Nucleus accumbens (tissue), 56 donors: ENCODE measurements at places on chromosomes 1 and 21.

GRCh38 chr1:167799747-167800146 lies 78.0 kb downstream of the MPZL1 start:
- no peak for DNase-seq

- DNase-seq: no peak
Measured at GRCh38 chr21:27152996-27153395, 186.1 kb upstream of the ADAMTS5 start.

DNA sequence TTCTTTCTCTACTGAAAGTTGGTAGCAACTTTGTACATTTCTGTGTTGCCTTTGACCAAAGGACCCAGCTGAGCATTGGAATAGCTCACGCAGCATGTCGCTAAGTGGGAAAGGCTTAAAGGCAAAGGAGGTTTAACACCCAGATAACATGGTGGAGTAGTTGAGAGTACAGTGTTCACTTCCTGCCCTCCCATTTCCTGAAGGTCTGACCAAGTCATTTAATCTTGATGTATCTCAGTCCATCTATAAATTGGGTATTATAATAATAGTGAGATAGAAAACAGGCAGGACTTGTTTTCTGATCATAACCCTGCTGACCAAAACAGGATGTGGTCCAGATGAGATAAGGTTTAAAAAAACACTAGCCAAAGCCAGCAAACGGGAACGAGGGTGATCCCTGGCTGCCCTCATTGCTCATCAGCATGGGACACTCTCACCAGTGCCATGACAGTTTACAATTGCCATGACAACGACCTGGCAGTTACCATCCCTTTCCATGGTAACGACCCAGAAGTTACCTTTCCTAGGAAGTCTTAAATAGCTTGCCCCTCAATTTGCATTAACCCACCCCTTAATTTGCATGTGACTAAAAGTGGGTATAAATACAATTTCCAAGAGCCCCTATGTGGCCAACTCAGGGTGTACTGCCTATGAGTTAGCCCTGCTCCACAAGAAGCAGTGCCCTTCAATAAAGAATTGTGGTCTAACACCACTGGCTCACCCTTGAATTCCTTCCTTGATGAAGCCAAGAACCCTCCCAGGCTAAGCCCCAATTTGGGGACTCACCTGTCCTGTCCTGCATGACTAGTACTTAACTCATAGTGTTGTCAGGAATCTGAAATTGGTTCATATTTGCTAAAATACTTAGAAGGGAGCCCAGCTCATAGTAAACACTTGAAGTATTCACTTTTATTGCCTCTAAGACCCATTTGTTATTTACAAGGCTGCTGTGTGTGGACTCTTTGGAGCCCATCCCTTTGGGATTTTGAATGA lies 28.4 kb upstream of the FHAD1 start:
- DNase-seq: no peak

GRCh38 chr1:75274920-75275506 lies 140.8 kb downstream of the LHX8 start:
- DNase-seq: no peak

DNA sequence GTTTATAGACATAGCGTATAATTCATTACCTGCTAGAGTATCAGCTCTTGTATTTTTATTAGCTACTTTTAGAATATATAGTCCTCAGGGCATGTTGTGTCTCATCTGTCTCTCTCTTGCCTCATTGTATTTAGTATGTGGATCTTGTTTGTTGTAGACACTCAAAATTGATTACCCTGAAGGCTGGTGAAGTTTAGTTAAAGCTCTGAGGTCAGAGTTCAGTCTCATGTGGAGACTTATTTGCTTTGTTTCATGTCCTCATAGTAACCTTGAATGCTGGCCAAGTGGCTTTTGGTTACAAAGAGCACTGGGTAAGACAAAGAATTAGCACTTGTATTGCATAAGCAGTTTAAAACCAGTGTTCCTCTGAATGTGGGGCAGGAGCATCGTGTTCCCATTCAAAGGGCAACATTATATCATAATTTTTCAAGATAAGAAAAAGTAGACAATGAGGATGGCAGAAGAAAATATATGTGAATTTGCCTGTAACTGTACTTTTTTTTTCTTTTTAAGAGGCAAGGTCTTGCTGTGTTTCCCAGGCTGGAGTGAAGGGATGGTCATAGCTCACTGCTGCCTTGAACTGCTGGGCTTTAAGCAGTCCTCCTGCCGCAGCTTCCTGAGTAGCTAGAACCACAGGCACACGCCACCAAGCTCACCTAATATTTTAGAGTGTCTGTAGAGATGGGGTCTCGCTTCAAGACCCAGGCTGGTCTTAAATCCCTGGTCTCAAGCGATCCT lies 17.4 kb downstream of the CNST start:
- DNase-seq: no peak

GRCh38 chr1:56404066-56404465 lies 175.3 kb downstream of the PLPP3 start:
- DNase-seq: no peak

DNA sequence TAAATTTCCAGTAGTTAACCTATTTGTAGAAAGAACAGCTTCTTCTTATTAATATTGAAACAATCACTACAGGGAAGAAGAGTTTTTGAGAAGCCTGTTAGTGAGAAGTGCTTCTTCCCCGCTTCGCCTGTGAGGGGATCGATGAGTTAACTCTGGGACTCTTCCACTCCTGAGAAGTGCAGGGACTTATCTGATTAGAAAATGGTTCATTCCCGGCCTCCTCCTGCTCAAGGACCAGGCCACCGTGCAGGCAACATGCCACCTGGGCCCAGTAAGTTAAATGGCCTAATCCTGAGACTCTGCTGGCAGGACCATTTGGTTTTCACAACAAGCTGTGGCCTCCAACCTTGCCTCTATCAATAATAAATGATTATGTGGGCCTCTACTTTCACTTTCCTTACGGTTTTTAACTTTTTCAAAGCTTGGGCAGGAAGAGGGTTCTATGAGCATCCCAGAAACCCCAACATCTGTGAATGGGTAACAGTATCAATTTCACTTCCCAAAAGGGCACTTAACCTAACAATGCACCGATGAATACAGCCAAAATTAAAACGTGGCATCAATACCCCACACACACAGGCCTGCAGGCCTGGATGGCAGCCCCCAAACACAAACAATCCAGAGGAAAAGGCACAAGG lies 33.1 kb downstream of the SIPA1L2 start:
- no peak for DNase-seq

GRCh38 chr1:212225416-212225815 lies 59.8 kb upstream of the PPP2R5A start:
- DNase-seq: no peak

GRCh38 chr1:216054600-216054999 lies 368.6 kb downstream of the USH2A start:
- peak; percentile 28 for DNase-seq

DNA sequence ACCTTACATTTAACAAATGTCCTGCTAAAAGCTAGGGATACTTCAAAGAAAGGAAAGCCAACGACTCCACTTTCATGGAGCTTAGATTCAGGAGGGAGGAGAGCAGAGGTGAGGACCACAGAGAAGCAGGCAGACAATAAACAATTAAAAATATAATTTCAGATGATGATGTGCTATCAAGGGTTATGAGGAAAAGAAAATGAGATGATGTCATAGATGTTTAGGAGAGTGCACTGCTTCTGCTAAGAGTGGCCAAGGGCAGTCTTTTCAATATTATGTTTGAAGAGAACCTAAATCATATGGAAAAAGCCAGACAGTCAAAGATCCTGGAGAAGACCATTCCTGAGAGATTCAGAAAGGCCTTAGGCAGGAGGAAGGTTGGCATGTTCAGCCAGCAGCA lies 66.6 kb upstream of the HOOK1 start:
- DNase-seq: no peak

DNA sequence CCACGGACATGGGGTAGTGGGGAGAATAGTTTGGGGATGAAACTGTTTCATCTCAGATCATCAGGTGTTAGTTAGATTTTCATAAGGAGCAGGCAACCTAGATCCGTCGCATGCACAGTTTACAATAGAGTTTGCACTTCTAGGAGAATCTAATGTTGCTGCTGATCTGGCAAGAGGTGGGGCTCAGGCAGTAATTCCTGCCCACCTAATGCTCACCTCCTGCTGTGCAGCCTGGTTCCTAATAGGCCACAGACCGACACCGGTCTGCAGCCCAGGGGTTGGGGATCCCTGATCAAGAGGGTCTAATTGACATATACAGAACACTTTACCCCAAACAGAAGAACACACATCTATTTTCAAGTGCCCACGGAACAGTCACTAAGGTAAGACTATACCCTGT lies 275.1 kb downstream of the PTPRU start:
- no peak for DNase-seq

DNA sequence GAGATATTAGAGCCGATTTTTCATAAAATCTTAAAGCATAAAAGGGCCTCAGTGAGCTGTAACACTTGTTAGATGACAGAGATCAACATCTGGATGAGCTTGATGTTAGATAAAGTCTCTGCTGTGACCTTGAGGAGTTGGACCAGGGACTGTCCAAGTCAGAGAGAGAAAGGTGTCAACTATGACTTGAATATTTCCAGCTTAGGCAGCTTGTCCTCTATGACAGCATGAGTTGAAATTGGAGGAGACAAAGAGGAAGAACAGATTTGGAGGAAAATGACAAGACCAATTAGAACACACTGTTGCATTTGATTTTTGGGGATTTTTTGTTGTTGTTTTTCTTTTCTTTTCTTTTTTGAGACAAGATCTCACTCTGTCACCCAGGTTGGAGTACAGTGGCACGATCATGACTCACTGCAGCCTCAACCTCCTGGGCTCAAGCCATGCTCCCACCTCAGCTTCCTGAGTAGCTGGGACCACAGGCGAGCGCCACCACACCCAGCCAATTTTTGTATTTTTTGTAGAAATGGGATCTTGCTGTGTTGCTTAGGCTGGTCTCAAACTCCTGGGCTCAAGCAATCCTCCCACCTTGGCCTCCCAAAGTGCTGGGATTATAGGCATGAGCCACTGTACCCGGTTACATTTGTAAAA lies 35.3 kb upstream of the CLIC4 start:
- DNase-seq: no peak

GRCh38 chr1:8407652-8408051 lies 89.7 kb downstream of the SLC45A1 start:
- DNase-seq: no peak

GRCh38 chr1:204493145-204493983 lies 1.2 kb downstream of the PIK3C2B start:
- DNase-seq: peak; percentile 36

GRCh38 chr21:14771593-14771992 lies 225.5 kb upstream of the SAMSN1 start:
- DNase-seq: no peak

DNA sequence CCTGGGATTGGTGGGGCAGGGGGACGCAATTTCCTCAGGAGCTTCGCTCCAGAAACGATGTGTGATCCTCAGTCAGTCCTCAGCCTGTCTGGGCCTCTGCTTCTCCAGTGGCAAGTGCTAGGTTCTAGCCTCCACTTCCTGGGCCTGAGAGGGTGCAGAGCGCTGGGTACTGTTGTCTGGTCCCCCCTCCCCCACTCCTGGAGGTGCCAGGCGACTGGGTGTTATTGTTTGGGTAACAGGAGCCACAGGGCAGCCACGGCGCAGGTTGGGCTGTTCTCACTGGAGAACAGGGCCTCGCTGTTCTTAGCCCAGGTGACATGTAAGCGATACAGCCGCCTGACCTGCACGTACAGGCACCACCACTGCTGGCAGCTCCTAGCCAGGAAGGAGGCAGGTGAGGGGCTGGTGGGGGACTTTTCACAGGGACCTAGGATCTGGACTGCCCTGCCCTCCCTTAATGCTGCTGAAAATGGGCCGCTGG lies 2.1 kb downstream of the RPS6KA1 start:
- no peak for DNase-seq

- no peak for DNase-seq
Measured at GRCh38 chr1:96991261-96991660, 269.7 kb downstream of the PTBP2 start.

GRCh38 chr1:183593356-183593755 lies 3.1 kb upstream of the NCF2 start:
- no peak for DNase-seq

DNA sequence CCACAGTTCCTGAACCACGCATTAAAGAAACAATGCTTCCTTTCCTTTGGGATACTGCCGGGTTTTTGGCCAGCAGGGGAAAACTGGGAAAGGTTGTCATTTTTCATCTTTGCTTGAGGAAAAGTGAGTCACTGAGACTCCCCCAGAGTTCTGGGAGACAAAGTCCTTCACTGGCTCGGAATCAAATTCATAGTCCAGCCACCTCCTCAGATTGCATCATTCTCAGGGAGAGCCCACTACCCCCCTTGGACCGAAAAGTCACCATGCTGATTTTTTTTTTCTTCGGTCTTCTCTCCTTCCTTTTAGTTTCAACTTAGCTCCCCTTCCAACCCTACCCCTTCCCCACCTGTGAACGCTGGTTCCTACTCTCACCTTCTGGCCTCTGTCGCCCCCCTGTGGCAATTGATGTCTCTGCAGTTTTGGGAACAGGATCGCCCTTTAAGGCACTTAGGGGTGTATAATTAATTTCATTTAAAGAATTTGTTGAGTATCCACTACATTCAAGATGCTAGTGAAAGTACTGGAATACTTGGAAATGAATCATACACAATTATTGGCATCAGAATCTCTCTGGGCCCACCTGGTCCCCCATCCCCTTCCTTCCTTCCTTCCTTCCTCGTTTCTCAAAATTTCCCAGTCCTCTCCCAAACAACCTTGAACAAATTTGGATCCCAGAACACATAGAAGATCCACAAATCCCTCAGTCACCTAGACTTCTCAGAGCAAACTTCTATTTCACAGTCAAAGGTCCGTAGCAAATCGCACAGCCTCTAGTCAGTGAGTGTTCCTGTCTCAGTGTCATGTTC lies 6.9 kb downstream of the ACKR1 start:
- DNase-seq: no peak

DNA sequence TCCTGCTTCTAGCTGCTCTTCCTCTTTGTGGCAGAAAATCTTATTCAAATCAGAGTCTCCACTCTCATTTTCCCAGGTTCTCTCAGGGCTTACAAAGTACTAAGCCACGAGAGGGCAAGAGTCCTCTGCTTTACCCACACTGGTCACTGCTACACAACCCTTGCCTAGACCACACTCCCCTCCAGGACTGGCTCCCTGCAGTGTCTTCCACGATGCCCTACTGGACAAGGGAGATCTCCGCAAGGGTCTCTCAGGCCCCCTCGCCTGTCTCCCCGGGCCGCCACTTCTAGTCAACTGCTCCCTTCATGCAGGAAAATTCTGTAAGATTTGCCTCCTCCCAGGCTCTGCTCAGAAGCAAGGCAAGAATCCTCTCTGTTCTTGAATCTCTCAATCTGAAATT lies 319.6 kb downstream of the RRAGC start:
- no peak for DNase-seq

- DNase-seq: no peak
Measured at GRCh38 chr1:224617410-224618355, 1.6 kb downstream of the CNIH3 start.

- DNase-seq: no peak
Measured at GRCh38 chr1:115781851-115782250, 13.3 kb upstream of the CASQ2 start.

DNA sequence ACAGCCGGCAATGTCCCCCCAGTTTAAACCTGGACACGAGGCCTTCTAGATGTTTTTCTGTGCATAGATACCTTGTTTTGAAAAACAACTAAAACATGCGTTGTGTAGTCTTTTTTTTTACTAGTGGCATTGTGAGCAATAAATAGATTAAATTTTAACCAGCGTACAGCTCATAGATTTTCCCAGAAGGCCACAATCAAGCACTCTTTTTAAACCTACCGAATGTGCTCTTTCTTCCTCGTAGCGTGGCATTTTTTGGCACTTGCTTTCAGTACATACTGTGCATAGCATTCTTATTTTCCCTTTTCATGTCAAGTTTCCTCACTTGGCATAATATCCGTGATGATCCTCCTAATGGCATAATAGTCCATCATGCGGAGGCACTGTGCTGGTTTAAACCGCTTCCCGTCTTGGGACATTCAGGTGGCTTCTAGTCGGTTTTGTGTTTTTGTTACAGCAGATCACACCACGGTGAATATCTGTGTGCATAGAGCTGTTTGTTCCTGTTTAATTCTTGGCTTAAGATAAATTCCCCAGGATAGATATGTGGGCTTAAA lies 95.3 kb downstream of the PDE9A start:
- no peak for DNase-seq
